ENCODE measurements at places on chromosomes 16 and 17. TPM values are rescaled to one million over a fixed set of nuclear protein-coding genes. Genes with fewer than 3 reads are reported as not detected.

Gene CDRT15L2
- total RNA-seq = not detected

Gene SBK1
- total RNA-seq = 10.0 TPM

Gene TMC7
- total RNA-seq = not detected

Gene CCL13
- total RNA-seq = not detected

Gene RGS9
- total RNA-seq = 2.3 TPM

Gene NETO2
- total RNA-seq = 3.9 TPM

Gene SLC16A5
- 11.7 TPM for total RNA-seq

Gene SHISA9
- total RNA-seq = not detected

Gene HSD17B1
- 0.73 TPM for total RNA-seq

Gene AIPL1
- not detected for total RNA-seq

Gene GPR142
- total RNA-seq = not detected

Gene PSMB3
- total RNA-seq = 168 TPM

Gene COPZ2
- total RNA-seq = 4.4 TPM

Gene GDPD3
- total RNA-seq = 17.4 TPM

Gene DPEP1
- total RNA-seq = not detected

Gene CTRB1
- total RNA-seq = not detected

Gene MGAT5B
- 0.33 TPM for total RNA-seq

Gene VMO1
- not detected for total RNA-seq

Gene MYL4
- total RNA-seq = not detected

Gene SREBF1
- 253 TPM for total RNA-seq

Gene ALDH3A1
- 0.13 TPM for total RNA-seq

Gene KRTAP2-3
- not detected for total RNA-seq

Gene CCR7
- total RNA-seq = 225 TPM

Gene MFSD6L
- total RNA-seq = 0.60 TPM
